ENCODE measurements at places on chromosomes 2 and 18. TPM values are rescaled to one million over a fixed set of nuclear protein-coding genes. Genes with fewer than 3 reads are reported as not detected.

Gene FAP
- 82.5 TPM for total RNA-seq

Gene SALL3
- total RNA-seq = 15.2 TPM

Gene LOXHD1
- 0.77 TPM for total RNA-seq

Gene SAP130
- total RNA-seq = 8.7 TPM

Gene RTP5
- total RNA-seq = not detected

Gene CHRNA1
- total RNA-seq = 9.1 TPM

Gene ANKRD36B
- 182 TPM for total RNA-seq

Gene TIA1
- 543 TPM for total RNA-seq

Gene KCNK3
- total RNA-seq = 40.4 TPM

Gene SPATA3
- total RNA-seq = not detected

Gene SAG
- 16.7 TPM for total RNA-seq

Gene CPO
- total RNA-seq = not detected

Gene MAPRE2
- total RNA-seq = 71.9 TPM

Gene SERPINB7
- not detected for total RNA-seq

Gene UGT1A5
- 0.16 TPM for total RNA-seq

Gene CDH19
- total RNA-seq = 9.6 TPM

Gene ELOA2
- not detected for total RNA-seq

Gene PROKR1
- total RNA-seq = 3.1 TPM

Gene AQP12B
- total RNA-seq = not detected

Gene TUBA3D
- not detected for total RNA-seq

Gene SMIM21
- total RNA-seq = not detected

Gene B3GNT7
- 3.4 TPM for total RNA-seq

Gene UGT1A10
- not detected for total RNA-seq

Gene EIF5B
- total RNA-seq = 32.5 TPM
